Activated CD8-positive, alpha-beta T cell treated with anti-CD3 and anti-CD28 coated beads for 36 hours (primary cell): ENCODE measurements at places on chromosomes 1 and 21. TPM values are rescaled to one million over a fixed set of nuclear protein-coding genes. Genes with fewer than 3 reads are reported as not detected.

DNA sequence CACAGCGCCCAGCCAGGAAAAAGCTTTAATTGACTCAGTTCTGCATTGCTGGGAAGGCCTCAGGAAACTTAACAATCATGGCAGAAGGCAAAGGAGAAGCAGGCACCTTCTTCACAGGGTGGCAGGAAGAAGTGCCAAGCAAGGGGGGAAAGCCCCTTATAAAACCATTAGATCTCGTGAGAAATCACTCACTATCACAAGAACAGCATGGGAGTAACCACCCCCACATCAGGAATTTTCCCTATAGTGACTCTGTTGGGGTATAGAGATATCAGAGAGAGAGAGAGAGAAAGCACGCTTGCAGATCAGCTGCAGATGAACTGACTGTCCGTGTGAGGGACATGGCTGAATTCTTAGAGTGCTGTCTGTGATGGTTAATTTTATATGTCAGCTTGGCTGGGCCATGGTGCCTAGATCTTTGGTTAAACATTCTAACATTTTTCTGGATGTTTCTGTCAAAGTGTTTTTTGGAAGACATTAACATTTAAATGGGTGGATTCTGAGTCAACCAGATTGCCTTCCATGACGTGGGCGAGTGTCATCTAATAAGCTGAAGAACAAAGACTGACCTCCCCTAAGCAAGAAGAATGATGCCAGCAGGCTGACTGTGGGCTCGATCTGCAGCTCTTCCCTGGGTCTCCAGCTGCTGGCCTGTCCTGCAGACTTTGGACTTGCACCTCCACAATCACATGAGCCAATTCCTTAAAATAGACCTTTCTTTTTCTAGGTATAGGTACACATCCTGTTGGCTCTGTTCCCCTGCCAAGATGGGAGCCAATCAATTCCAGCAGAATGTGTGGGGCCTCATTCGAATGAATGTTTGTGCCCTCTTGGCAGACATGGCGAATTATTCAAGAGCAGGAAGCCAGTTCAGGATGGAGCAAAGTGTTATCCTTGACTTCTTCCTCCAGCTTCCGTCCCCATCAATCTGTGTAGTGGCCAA, 21.4 kb upstream of the CPT2 start:
- no peak for DNase-seq

- no peak for DNase-seq
Observed at GRCh38 chr1:230248889-230249270, 177.3 kb downstream of the PGBD5 start.

- no peak for DNase-seq
Observed at GRCh38 chr1:2193514-2194281, 874 bp downstream of the FAAP20 start.

- DNase-seq, result no peak
Observed at GRCh38 chr1:63122079-63122478, 200.3 kb upstream of the FOXD3 start.

DNA sequence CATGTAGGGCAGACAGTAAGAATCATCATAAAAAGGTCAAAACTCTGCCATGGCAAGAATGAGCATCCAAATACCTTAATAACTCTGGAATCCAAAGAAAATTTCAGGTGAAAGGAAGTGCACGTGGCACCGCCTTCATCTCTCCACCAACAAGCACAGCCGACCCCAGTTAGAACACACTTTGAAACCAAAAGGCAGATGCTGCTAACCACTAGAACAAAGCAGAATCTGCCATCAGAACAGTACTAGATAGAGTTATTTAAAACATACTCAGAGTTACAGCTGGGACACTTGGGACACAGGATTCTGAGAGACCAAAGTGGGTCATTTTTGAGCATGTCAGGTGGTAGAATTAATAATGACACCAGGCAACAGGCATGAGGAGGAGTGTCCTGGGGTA, 106.7 kb upstream of the SOD1 start:
- DNase-seq, result no peak

DNA sequence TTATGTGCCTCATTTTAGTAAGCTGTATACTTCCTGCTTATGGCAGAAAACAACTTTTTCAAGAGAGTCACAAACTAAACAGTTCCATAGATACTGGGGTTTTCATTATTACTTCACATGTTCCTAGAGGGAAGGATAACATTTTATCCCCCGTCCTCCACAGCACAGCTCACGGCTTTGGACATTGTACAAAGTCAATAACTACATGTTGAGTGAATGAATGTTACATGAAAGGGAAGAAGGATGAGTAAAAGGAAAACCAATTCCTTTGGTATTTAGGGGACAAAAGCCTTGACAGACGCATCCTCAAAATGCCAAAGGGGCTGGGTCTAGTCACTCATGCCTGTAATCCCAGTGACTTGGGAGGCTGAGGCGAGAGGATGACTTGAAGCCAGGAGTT, 14.8 kb downstream of the PI4KB start:
- DNase-seq, result no peak

GRCh38 chr1:40763742-40764532, 19.6 kb upstream of the KCNQ4 start:
- DNase-seq, result peak; percentile 17

DNA sequence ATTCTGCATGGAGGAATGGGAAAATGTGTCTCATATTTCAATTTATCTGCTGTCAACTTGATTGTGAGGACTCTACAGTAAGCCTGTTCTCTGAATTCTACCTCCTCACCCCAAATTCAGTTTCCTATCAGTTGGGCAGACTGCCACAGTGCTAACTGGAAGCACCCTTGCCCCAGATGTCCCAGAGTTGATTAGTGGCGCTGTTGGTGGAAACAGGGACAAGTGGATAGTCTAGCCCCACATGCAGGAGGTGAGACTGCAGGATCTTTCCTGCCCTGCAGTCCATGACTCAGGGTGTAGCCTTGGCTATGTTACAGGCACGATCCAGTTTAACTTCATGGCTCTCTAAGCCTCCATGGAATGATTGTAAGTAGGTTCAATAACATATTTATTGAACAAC, 22.1 kb downstream of the ADAM30 start:
- DNase-seq, result no peak

DNA sequence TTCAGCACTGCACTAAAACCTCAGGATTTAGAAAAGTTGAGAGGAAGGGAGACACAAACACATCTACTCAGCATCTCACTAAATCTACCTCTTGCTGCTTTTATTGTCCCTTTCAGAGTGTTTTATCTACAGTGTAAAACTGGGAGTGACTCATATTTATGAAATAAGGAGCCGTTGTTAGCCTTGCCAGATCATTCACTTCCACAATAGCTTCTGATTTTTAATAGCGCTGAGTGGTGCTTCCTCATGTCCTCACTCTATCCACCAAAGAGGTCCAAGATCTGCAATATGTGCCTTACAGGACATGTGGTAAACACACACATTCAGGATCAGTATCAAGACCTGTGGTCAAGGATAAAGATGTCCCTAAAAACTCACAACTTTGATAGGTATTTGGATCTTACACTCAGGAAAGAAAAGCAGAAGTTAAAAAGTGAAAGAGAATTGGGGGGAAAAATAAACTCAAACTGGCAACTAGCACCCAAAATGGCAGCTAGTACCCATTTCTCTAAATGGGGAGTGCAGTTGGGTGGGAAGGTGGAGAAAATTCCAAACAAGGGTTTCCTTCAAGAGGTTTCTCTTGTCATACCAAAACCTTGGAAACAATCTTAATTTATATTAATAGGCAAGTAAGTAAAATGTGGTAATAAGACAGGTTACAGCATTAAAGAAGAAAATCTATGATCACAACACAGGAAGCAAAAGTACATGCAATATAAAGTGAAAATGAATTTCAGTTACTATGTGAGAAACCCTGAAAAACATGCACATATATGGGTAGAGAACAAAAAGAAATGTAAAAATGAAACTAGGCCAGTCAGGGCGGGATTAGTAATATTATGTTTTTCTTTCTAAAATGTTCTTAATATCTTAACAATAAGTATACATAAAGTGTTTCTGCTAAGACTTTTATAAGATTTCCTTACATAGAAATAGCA, 15.9 kb downstream of the DUSP10 start:
- no peak for DNase-seq

Gene CHD5
- total RNA-seq, result 0.61 TPM

Gene NUF2
- total RNA-seq, result 49.9 TPM

Gene VWA5B1
- not detected for total RNA-seq

Gene ATP13A2
- 24.1 TPM for total RNA-seq
